Renal cortex interstitium (tissue), 15 donors: ENCODE measurements at places on chromosomes 12 and 14. TPM values are rescaled to one million over a fixed set of nuclear protein-coding genes. Genes with fewer than 3 reads are reported as not detected.

DNA sequence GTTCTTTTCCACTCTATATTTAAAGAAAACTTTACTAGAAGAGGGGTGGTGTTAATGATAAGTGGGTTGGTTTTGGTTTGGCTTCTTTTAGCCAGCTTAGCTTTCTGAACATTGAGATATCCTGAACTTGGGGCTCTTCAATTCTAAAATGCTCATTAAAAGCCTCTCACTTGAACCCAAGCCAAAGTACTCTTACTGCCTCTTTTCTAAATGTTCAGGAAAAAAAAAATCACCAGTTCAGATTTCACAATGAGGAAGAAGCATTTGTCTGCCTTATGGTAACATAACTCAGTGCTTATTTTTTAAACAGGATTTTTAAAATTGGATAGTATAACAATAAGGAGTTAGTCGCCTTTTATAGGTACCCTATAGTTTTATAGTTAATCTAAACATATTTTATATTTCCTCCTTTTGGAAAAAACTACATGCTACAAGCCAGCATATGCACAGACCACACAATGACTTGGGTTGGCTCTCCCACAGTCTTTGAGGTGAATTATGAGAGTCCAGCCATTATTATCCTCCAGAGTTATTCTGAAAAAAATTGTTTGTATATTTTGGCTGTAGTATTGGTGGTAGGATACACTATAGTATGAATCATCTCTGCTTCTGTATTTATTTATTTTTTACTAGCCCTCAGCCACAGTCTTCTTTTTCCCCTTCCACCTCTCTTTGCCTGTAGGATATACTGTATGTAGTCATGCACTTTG is 195.5 kb upstream of the TMPO start:
- peak; percentile 4 for DNase-seq

- DNase-seq, result no peak
Measured at GRCh38 chr14:55518391-55518790, 61.6 kb upstream of the KTN1 start.

Gene C12orf60
- 4.8 TPM for polyA plus RNA-seq

GRCh38 chr14:52044791-52045522 is 23.9 kb downstream of the NID2 start:
- no peak for DNase-seq

Gene KRT83
- not detected for polyA plus RNA-seq

Gene PRH2
- polyA plus RNA-seq, result not detected

GRCh38 chr12:90229407-90230170 is 521.0 kb upstream of the ATP2B1 start:
- DNase-seq, result no peak

DNA sequence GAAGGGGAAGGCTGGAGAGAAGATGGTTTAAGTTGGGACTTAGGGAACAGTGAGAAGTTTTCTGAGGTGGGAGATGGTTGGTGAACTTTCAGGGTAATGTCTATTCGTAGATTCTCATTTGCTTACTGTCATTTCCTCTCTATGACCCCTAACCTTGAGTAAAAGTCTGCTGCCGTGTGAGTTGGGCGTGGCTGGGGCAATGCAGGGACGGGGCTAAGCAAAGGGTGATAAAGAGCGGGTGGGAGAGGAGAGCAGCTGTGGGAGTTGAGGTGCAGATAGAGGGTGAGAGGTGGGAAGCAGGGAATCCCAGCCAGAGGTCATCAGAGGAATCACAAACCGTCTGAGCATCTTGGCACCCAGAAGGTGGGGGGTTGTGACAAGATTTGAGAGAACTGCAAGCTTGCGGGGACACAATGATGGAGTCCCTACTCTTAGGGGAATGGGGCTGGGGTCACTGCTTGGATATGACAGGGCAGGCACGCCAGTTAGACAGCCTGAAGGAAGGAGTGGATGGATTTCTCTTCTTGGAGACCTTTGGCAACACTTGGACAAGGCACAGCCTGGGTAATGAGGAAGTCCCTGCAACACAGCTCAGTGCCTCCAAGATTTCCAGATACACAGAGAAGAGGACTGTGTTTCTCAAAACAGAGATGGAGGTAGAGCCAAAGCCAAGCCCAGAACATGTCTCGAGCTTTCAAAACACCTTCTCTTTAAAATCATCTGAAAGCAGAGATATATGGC is 45.9 kb upstream of the CTDSP2 start:
- no peak for DNase-seq

- DNase-seq, result no peak
Measured at GRCh38 chr12:103962493-103962892, 3.2 kb upstream of the TDG start.

GRCh38 chr14:61564618-61565091 is 130.7 kb upstream of the HIF1A start:
- no peak for DNase-seq

DNA sequence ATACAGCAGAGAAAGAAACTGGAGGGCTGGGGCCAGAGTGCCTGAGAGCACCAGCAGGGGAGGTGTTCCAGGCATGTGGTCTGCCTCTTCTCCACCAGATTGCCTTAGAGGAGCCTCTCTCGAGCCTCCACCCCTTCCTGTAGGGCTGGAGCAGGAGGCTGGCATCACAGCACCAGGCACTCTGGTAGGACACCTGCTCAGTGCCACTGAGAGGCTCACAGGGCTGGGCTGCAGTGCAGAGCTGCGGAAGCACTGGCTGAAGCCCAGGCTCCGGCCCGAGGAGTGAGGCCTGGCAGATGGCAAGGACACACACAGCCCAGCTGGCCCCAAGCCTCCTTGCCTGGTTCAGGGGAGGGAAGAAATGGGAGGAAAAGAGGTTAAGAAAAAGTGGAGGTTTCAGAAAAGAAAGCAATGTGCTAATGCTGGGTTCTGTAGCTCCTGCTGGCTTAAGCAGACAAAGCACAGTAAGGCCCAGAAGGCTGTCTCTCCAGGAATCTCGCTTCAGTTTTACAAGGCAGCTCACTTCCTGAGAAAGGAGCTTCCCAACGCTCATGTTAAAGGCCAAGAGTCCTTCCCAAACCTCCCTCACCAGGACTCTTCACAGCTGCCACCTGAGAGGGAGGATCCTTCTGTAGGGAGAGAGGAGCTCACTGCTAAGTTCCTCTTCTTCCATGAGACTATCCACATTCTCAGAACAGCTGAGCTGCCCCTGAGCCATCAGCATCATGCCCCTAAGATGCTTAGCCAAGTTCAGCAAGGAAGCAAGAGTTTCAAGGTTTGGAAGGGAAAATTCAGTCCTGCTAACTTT is 23.8 kb downstream of the SPTB start:
- no peak for DNase-seq

Gene PTPRQ
- polyA plus RNA-seq, result 21.3 TPM

GRCh38 chr12:25546318-25546717 is 6.8 kb downstream of the LMNTD1 start:
- DNase-seq, result no peak

Gene KRT72
- not detected for polyA plus RNA-seq

DNA sequence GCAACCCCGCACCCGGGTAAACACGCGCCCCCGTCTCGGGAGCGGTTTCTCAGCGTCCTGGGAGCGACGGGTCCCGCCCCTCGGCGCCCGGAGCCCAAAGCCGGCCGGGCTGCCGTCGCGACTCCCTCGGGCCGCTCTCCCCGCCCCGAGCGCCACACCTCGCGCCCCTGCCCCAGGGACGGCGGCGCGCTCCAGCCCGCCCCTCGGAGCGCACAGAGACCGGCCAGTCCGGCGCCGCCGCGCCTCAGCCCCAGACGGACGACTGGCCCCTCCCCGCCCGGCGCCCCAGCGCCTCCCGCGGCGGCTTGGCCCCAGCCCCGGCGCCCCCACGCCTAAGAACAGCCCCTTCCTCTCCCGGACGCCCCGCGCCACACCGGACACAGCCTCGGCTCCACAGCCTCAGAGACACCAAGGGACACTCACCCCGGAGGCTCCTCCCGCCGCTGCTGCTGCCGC is 411 bp downstream of the BTBD7 start:
- DNase-seq, result peak; percentile 28
